ENCODE measurements at places on chromosomes 5 and 9. TPM values are rescaled to one million over a fixed set of nuclear protein-coding genes. Genes with fewer than 3 reads are reported as not detected.

The SCAI gene
- total RNA-seq = 3.6 TPM

The NIM1K gene
- not detected for total RNA-seq

The FAM200C gene
- 6.5 TPM for total RNA-seq

The NRARP gene
- 46.1 TPM for total RNA-seq

The OR1Q1 gene
- not detected for total RNA-seq

The TYRP1 gene
- 0.97 TPM for total RNA-seq

The OBP2B gene
- not detected for total RNA-seq

The CRB2 gene
- not detected for total RNA-seq

The FAM153A gene
- not detected for total RNA-seq

The CNTNAP3 gene
- 13.0 TPM for total RNA-seq

The NDUFB6 gene
- total RNA-seq = 53.5 TPM

All from epithelial cell of umbilical artery (primary cell).